ENCODE measurements at places on chromosomes 3 and 15. TPM values are rescaled to one million over a fixed set of nuclear protein-coding genes. Genes with fewer than 3 reads are reported as not detected.

DNA sequence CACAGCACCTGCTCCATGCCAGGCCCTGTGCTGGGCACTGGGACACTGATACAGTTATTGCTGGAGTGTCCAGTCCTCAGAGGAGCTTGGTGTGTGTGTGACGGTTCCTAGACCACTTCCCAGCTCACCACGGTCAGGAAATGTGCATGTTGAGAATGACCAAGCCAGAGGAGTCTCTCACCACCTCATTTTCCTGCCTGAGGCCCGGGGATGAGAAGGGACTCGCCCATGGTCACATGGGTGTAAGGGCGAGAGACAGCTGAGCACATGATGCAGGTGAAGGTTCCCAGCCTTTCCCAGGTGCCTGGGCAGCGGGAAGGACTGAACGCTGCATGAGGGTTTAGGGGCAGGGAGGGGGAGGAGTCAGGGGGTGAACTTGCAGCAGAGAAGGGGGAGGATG, 180.9 kb upstream of the TLE3 start:
- no peak for DNase-seq

DNA sequence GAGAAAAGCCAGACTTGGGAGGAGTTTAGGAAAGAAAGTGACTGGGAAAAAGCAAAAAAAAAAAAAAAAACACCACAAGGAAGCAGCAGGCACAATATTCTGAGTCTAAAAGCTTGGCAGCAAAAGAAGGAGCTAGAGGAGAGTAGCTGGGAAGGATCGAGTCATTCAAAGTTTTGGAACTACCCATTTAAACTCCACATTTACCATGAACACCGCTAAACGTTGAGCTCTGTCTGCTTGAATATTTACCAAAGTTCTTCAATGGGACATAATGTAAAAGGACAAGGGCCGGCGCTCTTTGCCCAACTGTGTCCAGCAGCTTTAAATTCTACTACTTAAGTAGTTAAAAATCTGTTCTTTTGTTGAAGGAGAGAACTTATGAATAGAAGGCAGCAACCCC, 481.9 kb downstream of the FOXP1 start:
- no peak for DNase-seq

DNA sequence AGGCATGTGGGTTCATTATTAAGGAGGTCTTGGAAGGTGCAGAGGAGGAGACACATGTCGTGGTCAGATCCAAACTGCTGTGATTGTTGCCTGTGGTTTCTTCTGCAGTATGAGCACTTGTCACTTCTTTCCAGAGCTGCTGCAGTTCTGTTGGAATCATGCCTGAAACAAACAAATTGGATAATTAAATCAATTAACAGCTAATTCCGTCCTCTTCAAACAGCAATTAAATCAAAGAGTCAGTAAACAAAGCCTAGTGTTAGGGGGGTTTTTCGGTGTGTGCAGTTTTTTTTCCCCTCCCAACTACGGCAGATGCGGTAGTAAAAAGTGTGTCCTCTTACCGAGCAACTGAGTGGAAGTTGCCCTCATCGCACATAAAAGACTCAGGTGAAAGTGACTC, 542.2 kb downstream of the FOXP1 start:
- no peak for DNase-seq

Gene HRH1
- polyA plus RNA-seq = 1.5 TPM

DNA sequence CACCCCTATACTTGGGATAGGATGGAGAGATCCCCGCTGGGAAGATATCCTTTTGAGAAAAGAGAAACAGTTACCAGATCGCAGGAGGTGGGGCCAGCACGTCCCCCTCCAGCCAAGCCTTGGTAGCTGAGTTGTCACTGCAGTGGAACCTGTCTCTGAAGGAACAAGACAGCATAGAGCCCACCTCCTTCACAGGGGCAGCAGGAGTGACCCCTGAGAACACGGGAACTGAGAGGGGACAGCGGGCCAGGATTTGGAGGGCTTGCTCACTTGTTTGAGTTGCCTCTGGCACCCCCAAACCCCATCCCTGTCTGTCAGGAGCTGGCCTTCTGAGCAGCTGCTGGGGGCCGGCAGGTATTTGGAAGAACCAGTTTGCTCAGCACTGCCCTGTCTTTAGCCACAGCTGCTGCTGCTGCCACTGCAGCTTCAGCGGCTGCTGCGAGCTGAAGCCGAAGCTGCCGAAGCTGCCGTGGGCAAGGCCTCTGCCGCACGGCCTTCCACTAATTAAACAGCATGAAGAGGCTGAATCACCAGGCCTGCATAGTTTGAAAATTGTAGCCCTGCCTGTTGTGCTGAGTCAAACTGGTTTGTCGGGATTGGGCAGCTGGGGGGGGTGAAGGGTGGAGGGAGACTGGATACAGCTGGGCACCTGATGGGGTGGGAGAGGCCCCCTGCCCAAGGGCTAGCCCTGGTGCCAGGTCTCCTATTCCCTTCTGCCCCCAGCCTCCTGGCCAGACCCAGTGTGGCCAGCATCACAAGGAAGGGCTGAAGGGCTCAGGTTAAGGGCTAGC, 4.0 kb downstream of the EPHB3 start:
- no peak for DNase-seq

Gene CRYGS
- polyA plus RNA-seq = 3.9 TPM

Gene PPM1L
- polyA plus RNA-seq = 7.3 TPM

- no peak for DNase-seq
Measured at GRCh38 chr15:31556494-31557150, 230.0 kb downstream of the KLF13 start.

Gene TRIM42
- not detected for polyA plus RNA-seq

GRCh38 chr15:78448441-78449219, 10.6 kb downstream of the IREB2 start:
- DNase-seq = no peak

DNA sequence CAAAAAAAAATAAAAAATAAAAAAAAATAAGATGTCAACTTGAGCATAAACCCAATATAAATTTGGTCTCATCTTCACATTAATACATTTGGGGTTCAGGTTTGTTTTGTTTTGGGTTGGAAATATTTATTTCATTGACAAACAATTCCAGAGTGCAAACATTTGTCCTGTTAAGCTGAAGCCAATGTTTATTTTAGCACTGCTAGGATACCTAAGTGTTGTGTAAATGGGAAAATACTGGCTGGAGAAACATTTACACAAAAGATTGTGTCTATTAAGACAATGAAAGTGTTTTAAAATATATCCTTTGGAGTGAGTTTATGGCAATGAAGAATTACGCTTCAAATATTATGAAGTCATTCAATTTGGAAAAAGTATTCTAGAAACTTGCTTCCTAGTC, 91.1 kb downstream of the MEIS2 start:
- no peak for DNase-seq

- DNase-seq = no peak
Measured at GRCh38 chr15:56929399-56929798, 11.0 kb downstream of the TCF12 start.

DNA sequence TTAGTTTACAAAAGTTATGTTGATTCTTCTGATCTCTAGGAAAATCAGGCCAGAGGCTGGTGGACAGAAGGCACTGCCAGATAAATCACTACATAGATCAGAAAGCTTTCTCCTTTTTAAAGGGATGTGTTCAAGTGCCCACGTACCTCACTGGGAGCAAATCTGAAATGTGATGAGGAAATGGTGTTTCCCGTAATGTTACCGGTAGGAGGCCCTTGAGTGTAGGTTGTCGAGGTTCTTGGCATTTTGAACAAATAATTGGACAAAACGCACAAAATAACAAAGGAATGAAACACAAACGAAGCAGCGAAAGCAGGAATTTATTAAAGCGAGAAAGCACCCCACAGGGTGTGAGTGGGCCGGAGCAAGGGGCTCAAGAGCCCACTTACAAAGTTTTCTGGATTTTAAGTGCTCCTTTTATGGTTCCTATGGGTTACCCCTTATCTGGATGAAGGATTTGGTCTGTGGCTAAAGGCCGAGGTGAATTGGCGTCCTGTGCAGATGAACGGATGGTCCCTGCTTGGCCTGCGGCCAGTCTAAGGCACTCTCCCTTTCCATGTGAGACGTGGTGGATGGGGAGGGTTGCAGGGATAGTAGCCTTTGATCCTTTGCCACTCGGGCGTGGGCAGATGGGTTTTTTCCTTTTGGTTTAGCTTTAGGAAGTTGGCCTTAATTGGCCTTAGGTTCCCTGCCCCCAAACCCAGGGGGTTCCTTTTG, 1.0 kb downstream of the SNX1 start:
- DNase-seq = no peak

- no peak for DNase-seq
Measured at GRCh38 chr3:127158614-127159229, 34.2 kb upstream of the PRR23E start.

GRCh38 chr3:194298331-194299227, 52.5 kb downstream of the CPN2 start:
- no peak for DNase-seq

DNA sequence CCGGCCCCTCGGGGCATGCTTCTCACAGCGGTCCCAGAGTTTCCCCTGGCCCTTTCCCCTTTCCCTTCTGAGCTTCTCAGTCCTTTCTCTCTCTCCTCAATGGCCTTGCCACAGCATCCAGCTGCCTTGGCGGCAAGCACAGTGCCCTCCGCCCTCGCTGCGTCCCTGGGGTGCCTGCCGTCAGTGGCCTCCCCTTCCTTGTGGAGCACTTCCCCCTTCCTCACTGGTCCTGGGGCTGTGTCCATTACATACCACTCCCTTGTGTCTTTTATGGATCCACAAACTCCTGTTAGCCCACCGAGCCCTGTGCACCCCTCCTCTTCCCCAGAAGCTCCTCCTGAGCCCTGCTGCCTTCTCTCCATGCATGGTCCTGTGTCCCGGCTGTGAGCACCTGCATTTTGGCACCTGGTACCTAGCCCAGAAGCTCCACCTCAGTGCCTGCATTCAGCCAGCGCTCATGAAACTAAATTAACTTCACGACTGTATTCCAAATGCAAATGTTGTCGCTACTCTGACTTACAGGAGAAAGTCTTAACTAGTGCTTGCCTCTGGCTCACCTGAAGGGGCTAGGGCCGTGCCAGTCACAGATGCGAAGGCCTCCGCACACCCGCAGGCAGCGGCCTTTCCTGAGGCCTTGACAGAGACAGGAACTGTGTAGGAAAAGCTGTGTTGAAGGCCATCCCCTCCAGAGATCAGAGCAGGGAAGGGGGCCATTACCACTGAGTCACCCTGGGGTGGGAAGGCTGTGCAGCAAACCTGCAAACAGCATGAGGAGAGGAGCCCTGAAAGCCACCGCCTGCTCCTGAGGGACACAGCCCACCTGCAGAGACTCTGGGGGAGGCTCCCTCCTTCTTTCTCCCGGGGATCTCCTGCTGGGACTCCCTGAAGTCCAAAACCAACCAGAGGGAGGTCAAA, 19.1 kb upstream of the KLF13 start:
- DNase-seq = no peak

Gene ZNF662
- 18.4 TPM for polyA plus RNA-seq

- DNase-seq = no peak
Measured at GRCh38 chr3:142433110-142433509, 14.7 kb downstream of the XRN1 start.

- DNase-seq = no peak
Measured at GRCh38 chr3:132561003-132561402, 36.1 kb upstream of the ACKR4 start.

- no peak for DNase-seq
Measured at GRCh38 chr3:146092230-146092629, 68.8 kb downstream of the PLOD2 start.

Measured in left renal cortex interstitium (tissue), 4 donors.